Spinal cord (tissue), 10 donors: ENCODE measurements at places on chromosomes 1 and 21. TPM values are rescaled to one million over a fixed set of nuclear protein-coding genes. Genes with fewer than 3 reads are reported as not detected.

DNA sequence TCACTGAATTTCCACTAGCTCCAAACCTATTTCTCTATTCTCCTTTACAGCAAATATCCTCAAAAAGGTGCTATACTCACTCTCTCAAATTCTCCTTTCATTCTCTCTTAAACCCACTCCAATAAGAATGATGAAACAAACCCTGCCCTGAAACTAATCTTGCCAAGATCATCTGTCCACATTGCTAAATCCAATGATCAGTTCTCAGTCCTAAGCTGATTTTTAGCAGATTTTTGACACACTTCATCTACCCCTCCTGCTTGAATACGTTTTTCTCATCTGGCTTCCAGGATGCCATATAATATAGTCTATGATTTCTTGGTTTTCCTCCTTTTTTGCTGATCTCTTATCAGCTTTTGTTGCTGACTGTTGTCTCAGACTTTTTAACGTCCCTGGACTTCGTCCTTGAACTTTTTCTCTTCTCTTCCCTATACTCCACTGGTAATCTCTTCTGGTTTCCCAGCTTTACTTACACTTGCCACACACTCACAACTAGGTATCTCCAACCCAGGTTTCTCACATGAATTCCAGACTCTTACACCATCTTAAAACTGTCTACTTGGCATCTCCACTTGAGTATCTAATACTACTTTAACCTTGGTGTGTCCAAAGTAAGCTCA, 35.3 kb downstream of the RERE start:
- H3K4me1 ChIP-seq: no peaks in the 10 kb centered on the region
- no peak for DNase-seq
- no peak overlapping the region for H3K4me3 ChIP-seq
- H3K27ac ChIP-seq: no peak overlapping the region

DNA sequence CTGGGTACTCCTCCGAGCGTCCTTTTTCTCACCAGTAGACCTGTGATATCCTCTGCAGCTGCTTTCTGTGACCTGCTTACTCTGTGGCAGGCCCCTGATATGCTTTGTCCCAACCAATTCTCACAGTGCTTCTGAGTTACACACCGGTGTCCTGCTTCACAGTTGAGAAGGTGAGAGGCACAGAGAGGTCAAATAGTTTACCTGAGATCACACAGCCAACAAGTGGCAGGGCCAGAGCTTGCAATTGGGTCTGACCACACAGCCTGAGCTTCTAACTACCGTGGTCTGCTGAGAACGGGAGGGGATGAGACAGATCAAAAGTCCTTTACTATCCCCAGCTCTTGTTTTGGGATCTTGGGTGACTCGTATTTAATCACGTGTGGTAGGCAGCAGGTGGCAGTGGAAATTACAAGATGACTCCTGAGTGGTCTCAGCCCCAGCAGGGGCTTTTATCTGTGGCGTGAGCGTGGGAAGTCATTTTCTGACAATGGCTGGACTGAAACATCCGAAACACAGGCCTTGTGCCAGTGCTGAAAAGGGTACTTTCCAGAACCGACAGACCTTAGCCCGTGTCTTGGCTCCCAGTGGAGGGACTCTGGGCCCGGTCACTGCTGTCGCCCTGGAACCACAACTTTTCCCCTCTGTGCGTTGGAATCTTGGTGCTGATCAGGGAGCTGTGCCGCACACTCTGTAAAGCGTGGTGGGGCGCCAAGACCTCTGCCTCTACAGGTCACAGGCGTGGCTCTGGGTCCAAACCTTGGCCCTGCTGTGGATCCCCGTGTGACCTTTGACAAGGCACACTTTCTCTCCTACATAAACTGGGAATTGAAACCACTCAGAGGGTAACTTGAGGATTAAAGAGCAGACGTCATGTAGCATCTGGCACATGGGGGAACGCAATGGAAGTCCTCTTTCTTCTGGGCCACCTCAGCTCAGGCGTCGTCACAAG, 11.9 kb downstream of the THEMIS2 start:
- no peaks in the 10 kb centered on the region for H3K27me3 ChIP-seq
- H3K36me3 ChIP-seq: peaks cover 27% of the 10 kb centered on the region
- H3K4me1 ChIP-seq: no peaks in the 10 kb centered on the region
- H3K27ac ChIP-seq: no peak overlapping the region
- no peak overlapping the region for H3K4me3 ChIP-seq

DNA sequence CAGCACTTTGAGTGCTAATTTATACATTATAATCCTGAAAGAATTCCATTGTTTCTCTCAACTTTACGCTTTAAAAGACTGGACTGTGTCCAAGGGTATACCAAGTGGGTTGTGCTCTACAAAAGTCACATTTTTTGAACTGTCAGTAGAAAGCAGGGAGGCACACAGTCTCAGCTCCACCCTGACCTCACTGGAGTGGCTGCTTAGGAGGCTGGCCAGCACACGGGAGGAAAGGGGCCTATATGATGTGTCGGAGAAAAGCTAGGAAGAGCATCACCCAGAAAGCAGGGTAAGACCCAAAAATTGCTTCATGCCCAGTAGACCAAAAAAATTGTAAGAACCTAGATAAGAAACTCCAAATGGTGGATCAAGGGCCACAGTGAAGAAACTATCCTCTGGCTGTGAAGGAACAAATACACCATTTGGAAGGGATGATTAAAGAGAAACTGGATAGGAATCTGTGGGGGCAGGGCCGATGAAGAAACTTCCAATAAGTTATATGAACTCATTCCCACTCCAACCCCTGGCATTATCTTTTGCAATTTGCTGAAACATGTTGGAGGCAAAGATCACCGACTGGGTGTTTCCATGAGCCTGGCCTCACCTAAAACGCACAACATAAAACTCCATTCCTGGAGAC, 1.9 kb downstream of the S100A10 start:
- H3K4me1 ChIP-seq: peaks cover 32% of the 10 kb centered on the region
- peak overlapping the region; percentile 70 for H3K4me3 ChIP-seq
- no peak for DNase-seq
- peaks cover 2% of the 10 kb centered on the region for H3K36me3 ChIP-seq
- H3K27me3 ChIP-seq: peaks cover 26% of the 10 kb centered on the region

DNA sequence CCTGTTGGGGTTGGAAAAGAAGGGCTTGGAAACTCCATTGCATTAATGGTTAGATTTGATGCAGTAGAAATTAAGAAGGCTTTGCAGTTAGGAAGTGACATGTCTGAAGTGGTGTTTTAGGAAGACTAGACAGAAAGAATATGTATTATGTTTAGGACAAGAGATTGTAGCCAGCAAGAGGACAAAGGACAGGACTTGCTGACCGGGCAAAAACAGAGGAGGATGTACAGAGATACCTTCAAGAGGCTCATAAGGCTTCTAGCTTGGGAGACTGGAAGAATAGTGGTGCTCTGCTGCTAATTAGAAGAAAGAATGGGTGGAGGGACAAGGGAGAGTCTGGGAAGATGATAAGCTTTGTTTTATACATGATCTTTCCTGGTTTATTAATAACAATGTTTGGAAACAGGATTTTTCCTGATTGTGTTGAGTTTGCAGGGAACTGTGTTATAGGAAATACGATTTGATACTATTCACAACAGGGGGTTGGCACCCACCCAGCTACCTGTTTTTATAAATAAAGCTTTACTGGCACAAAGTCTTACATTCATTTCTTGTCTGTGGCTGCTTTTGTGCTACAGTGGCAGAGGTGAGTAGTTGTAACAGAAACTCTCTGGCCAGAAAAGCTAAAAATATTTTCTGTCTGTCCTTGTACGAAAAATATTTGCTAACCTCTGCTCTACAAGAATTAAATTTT, 37.1 kb upstream of the TMCO2 start:
- H3K4me3 ChIP-seq: no peak overlapping the region
- H3K36me3 ChIP-seq: peaks cover 15% of the 10 kb centered on the region
- H3K4me1 ChIP-seq: no peaks in the 10 kb centered on the region
- no peak overlapping the region for H3K27ac ChIP-seq

DNA sequence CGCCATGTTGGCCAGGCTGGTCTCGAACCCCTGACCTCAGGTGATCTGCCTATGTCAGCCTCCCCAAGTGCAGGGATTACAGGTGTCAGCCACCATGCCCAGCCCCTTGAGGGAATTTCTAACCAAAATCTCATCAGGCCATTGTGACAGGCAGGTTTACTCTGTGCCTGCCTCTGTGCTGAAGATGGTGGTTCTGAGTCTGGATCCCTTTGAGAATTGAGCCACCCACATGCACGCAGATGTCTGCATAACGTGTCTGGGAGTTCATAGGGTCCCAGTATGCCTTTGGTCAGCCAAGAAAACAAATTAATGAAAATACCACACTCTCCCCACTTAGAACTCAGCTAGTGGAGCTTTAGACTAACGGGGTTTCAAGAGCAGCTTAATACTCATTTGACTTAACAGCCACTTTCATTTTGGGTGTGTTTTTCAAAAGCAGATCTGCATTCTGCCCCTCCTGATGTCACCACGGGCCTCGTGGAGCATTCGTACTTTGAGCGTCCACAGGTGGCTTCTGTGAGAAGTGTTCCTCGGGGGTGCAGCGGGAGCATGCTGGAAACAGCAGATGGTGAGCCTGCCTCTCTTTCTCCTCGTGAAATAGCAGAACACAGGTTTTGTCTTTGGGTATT, 45.3 kb downstream of the DIP2A start:
- H3K4me1 ChIP-seq: no peaks in the 10 kb centered on the region
- DNase-seq: peak; percentile 31
- no peak overlapping the region for H3K27ac ChIP-seq
- H3K4me3 ChIP-seq: no peak overlapping the region

GRCh38 chr1:46133181-46133658, 791 bp upstream of the PIK3R3 start:
- DNase-seq: no peak
- peak overlapping the region; percentile 98 for H3K27ac ChIP-seq
- H3K36me3 ChIP-seq: no peaks in the 10 kb centered on the region
- H3K27me3 ChIP-seq: no peaks in the 10 kb centered on the region
- peak overlapping the region; percentile 90 for H3K4me3 ChIP-seq

DNA sequence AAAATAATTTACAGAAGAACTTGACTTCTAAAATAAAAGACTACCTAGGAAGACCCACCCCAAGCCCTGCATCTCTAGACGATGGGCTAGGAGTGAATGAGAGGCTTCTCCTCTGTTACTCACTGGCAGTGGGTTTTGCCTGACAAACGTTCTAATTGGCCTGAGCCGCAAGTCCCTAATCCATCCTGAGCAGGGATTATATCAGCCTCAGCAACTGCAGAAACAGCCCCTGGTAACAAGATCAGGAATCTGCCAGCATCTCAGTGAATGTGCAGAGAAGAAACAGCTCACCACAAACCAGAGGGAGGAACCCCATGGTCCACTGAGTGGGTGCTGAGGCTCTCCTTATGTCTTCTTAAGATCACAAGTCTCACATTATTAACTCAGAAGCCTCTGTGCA, 240.6 kb downstream of the BRINP2 start:
- H3K27ac ChIP-seq: no peak overlapping the region
- no peaks in the 10 kb centered on the region for H3K4me1 ChIP-seq
- no peaks in the 10 kb centered on the region for H3K36me3 ChIP-seq
- H3K27me3 ChIP-seq: no peaks in the 10 kb centered on the region

DNA sequence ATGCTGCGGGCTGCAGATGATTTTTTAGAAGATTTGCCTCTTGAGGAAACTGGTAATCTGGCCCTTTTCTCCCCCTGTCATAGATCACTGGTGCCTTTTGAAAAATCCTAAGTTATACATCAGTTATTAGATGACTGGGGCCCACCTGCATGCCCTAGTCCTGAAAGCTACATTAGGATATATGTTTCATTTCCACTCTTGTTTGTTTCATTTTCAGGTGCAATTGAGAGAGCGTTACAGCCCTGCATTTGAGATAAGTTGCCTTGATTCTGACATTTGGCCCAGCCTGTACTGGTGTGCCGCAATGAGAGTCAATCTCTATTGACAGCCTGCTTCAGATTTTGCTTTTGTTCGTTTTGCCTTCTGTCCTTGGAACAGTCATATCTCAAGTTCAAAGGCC, 8.1 kb upstream of the IFI44 start:
- H3K27me3 ChIP-seq: no peaks in the 10 kb centered on the region
- no peak overlapping the region for H3K4me3 ChIP-seq
- DNase-seq: no peak
- H3K4me1 ChIP-seq: no peaks in the 10 kb centered on the region

- DNase-seq: no peak
- H3K4me1 ChIP-seq: peaks cover 3% of the 10 kb centered on the region
- H3K36me3 ChIP-seq: peaks cover 69% of the 10 kb centered on the region
- no peak overlapping the region for H3K27ac ChIP-seq
- no peaks in the 10 kb centered on the region for H3K27me3 ChIP-seq
Observed at GRCh38 chr1:5961601-5962000, 30.6 kb downstream of the NPHP4 start.

- no peaks in the 10 kb centered on the region for H3K36me3 ChIP-seq
- no peak overlapping the region for H3K4me3 ChIP-seq
- no peaks in the 10 kb centered on the region for H3K4me1 ChIP-seq
- DNase-seq: no peak
- H3K27ac ChIP-seq: no peak overlapping the region
- H3K27me3 ChIP-seq: no peaks in the 10 kb centered on the region
Observed at GRCh38 chr1:17199267-17200044, 5.5 kb upstream of the PADI1 start.

GRCh38 chr1:29331729-29332128, 95.4 kb downstream of the PTPRU start:
- DNase-seq: no peak
- no peak overlapping the region for H3K4me3 ChIP-seq
- peaks cover 11% of the 10 kb centered on the region for H3K36me3 ChIP-seq
- H3K27me3 ChIP-seq: no peaks in the 10 kb centered on the region

- H3K4me3 ChIP-seq: no peak overlapping the region
- no peaks in the 10 kb centered on the region for H3K27me3 ChIP-seq
- no peaks in the 10 kb centered on the region for H3K36me3 ChIP-seq
- no peaks in the 10 kb centered on the region for H3K4me1 ChIP-seq
- no peak for DNase-seq
Observed at GRCh38 chr1:151953409-151954094, 40.1 kb downstream of the S100A10 start.

DNA sequence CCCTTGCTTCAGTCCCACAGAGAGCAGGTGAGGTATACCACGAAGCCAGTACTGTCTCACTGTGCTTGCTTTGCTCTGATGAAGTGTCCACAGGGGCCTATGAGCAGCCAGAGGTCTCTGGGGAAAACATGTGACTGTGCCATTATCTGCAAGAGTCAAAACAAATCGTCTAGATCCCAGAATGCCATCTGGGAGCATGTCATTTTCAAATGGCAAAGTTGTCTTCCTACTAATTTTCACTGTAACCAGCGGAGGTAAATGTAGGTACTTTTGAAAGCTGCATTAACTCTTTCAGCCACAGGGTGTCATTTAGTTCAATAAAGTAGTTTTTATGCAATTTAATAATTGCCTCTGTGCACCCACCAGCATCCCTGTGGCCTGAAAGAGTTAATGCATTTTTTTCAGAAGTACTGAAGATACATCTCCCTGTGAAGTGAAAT, 173.6 kb upstream of the SGIP1 start:
- H3K27ac ChIP-seq: no peak overlapping the region
- H3K36me3 ChIP-seq: peaks cover 6% of the 10 kb centered on the region
- no peak overlapping the region for H3K4me3 ChIP-seq
- peak; percentile 30 for DNase-seq
- no peaks in the 10 kb centered on the region for H3K27me3 ChIP-seq

- peaks cover 17% of the 10 kb centered on the region for H3K4me1 ChIP-seq
- no peaks in the 10 kb centered on the region for H3K27me3 ChIP-seq
- DNase-seq: no peak
Observed at GRCh38 chr1:201422436-201423030, 1.0 kb upstream of the TNNI1 start.

The ZNF593OS gene
- polyA plus RNA-seq: 2.7 TPM

The UMODL1 gene
- polyA plus RNA-seq: 0.17 TPM

The AMY1B gene
- not detected for polyA plus RNA-seq

The CADM3 gene
- polyA plus RNA-seq: 263 TPM
